Mesothelial cell of epicardium (in vitro differentiated cells): ENCODE measurements at places on chromosomes 4 and X. TPM values are rescaled to one million over a fixed set of nuclear protein-coding genes. Genes with fewer than 3 reads are reported as not detected.

DNA sequence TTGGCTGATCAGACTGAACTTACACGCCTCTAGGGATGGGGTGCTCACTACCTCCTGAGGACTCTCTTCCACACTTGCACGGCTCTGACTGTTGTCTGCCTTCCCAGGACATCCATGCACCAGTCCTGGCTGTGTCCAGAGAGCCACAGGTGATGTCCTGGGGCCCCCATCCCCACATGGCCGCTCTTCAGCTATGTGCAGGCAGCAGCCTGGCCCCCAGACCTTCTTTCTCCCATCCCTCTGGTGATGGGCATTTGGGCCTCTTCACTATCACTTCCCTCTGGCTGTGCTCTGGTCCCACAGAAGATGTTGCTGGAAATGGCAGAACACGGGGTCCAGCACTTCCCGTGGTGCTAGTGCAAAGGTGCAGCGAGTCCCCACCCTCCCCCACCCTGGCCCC, 40.9 kb upstream of the HMX1 start:
- H3K4me3 ChIP-seq = no peak overlapping the region
- DNase-seq = no peak
- H3K36me3 ChIP-seq = no peaks in the 10 kb centered on the region
- peaks cover 37% of the 10 kb centered on the region for H3K27me3 ChIP-seq
- peaks cover 10% of the 10 kb centered on the region for H3K4me1 ChIP-seq
- no peak overlapping the region for H3K27ac ChIP-seq

GRCh38 chr4:169619518-169619957, 840 bp upstream of the CLCN3 start:
- no peaks in the 10 kb centered on the region for H3K27me3 ChIP-seq
- DNase-seq = peak; percentile 48
- peaks cover 31% of the 10 kb centered on the region for H3K4me1 ChIP-seq
- peak overlapping the region; percentile 99 for H3K4me3 ChIP-seq
- H3K27ac ChIP-seq = peak overlapping the region; percentile 100

DNA sequence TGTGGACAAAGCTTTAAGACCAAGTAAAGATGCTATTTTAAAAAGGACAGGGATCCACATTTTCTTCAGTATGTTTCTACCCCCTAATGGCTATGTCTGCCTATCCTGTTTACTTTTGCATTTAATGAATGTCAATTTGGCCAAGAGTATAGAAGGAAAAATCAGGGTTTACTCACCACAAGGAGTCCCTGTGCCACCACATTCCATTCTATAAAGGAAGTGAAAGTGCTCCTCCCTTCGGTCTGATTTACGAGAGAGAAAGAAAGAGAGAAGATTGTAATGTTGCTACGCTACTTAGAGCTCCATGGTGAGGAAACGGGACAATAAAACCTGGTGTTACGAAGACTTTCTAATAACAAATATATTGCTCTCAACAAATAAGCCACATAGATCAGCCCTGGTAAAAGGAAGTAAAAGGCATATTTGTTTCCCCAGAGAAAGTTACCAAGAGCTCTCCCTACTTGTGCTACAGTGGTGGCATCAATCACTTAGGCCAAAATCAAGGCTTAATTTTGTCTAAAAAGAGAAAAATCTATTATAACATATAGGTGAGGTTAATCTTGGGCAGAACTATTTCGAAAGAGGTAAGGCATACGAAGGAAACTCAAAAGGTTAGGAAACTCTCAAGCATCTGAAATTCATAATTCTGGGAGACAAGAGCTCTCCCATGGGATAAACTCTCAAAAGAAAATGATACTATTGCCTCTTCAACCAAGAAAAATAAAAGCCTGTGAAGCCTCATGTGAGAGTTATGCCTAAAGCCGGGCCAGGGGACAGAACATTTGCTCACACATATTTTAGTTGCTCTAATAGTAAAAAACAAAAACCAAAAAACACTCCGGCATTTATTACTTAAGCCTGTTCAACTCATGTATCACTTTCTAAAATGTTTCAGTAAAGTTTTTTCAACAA, 29.5 kb downstream of the TAPT1 start:
- peaks cover 32% of the 10 kb centered on the region for H3K4me1 ChIP-seq
- DNase-seq = no peak
- H3K27ac ChIP-seq = peak overlapping the region; percentile 43
- peak overlapping the region; percentile 4 for H3K4me3 ChIP-seq

The TMSB15A gene
- total RNA-seq = 20.7 to 21.8 TPM (median 20.8 TPM) in 3 replicates
